WERI-Rb-1 (cell line): ENCODE measurements at places on chromosomes 3 and 15.

- no peak for DNase-seq
Observed at GRCh38 chr15:57377478-57377847, 1.2 kb downstream of the CGNL1 start.

DNA sequence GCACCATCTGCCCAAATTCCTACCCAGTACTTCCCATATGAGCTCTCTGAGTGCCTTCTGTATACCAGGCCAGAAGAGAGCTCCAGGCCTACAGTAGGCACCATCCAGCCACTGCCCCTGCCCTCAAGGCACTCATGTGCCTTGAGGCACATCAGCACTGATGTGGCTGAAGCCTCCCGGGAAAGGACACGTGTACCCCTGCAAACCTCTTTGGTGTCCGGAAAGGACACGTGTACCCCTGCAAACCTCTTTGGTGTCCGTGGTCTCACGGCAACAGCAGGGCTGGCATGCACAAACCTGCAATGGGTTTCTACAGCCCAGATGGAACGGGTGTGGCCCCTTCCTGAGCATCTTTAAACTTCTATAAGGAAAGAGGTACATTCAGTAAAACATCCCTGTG is 209.4 kb upstream of the IGF1R start:
- no peak for DNase-seq

- DNase-seq, result no peak
Observed at GRCh38 chr15:67865331-67865730, 25.5 kb upstream of the RNU6-1 start.

DNA sequence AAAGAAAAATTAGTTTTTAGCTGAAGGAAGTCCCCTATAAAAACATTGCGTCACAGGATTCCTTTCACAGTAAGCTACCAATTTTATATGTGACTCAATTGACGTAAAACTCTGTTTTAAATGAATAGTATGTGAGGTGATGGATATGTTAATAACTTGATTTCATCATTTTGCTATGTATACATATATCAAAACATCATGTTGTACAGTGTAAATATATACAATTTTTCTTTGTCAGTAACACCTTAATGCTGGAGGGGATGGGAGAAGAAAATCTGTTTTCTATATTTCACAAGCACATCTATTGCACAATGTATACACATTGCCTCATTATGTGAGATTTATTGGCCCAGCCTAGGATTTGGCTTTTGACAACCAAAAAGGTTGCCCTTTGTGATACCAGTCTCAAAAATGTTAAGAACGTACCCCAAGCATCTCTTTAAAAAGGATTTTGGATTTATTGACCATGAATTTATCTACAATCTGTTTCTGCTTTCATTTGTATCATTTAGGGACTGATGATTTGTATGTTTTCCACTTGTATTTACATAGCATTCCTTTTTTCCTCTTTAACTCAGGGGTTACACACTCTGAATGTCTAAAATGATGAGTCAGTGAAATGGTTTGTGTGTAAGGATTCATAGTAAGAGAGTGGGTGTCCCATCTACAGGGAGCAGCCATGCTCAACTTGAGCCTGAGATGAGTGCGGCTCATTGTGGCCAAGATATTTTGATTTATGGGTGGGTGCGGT is 62.6 kb downstream of the CRTC3 start:
- no peak for DNase-seq
